ENCODE measurements at places on chromosomes 11 and 22.
A peak's percentile ranks its signal among the peaks of the same experiment; 100 is the strongest.

DNA sequence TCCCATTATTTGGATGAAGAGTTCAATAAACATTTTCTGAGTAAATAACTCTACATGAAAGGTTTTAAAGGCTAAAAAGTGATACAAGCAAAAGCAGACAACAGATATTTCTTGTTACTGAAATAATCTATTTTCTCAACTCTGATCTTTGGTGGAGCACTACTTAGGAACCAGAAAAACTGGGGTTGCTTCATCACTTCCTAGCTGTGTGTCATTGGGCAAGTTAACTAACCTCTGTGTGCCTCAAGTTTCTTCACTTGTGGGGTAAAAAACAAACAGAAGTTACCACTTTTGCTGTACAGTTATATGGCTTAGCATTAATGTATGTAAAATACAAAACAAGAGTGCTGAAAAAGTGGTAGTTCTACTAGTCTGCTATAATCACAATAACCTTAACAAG is 5.6 kb downstream of the MAPK1 start:
- DNase-seq, result no peak

GRCh38 chr22:49589811-49590210 is 237.9 kb downstream of the BRD1 start:
- DNase-seq, result no peak

- DNase-seq, result no peak
Measured at GRCh38 chr11:78339945-78340344, 77.7 kb downstream of the GAB2 start.

DNA sequence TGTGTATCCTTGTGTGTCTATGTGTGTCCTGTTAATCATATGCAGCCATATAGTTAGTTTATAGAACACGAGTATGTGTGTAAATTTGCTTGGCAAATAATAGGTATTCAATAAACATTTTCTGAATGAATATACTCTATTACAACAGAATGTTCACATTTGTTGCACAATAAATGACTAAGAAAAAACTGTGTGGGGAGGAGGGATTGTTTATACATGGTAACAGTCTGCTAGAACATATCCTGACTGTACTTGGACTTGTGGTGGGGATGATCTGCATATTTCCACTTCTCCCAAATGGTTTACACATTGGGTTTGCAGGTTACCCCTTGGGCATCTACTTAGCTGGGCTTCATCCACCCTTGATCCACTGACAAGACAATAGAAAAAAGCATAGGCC is 194.6 kb downstream of the INSC start:
- DNase-seq, result no peak

DNA sequence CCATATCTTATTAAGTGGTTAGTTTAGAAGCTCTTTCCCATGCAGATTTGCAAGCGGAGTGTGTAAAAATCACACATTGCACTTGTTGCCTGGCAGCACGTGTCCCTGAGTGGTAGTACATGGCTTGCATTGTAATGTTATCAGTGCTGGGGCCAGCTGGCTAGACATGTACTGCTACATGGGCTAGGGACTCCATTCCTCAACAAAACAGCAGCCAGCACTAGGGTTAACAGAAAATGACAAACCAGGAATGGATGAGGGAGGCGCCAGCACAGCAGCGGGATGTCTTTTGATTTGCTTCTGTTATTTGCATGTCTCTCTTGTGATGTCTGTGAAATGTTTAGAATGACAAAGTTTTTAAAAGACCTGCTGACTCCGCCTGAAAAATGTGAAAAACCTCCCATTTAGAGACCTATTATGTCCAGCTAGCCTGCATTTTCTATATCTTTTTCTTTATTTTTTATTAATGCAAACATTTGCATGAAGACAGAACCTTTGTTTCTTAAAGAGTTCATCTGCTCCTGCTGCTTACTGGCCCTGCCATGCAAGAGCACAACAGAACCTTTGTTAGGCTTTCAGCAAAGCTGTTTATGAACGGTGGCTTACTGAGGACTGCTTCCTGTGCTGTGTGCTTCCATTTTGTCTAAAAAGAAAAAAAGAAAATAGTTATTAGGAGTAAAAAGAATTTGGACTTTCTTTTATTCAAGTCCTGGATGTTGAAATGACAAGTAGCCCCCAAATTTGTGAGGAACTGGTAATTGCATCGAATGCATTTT is 40.7 kb downstream of the CSTPP1 start:
- no peak for DNase-seq

- DNase-seq, result no peak
Measured at GRCh38 chr11:95659088-95659487, 130.5 kb downstream of the FAM76B start.

DNA sequence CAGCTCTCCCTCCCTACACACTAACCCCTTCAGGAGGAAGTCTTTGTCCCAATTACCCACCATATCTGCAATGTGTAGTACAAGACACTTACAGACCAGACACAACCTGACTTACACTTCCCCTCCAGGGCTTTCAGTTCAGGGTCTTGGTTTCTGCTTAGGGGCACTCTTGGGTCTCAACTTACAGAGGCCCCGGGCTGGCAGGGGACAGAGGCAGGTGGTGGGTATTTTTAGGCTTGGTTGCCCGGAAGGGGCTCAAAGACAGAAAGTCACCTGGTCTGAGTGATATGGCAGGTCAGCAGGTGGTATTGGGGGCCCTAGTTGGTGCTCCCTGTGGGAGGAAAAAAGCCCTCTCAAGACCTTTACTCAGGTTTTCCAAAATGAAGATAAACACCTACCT is 3.4 kb upstream of the TMEM184B start:
- no peak for DNase-seq

- DNase-seq, result no peak
Measured at GRCh38 chr22:45026511-45026910, 16.7 kb upstream of the PHF21B start.

DNA sequence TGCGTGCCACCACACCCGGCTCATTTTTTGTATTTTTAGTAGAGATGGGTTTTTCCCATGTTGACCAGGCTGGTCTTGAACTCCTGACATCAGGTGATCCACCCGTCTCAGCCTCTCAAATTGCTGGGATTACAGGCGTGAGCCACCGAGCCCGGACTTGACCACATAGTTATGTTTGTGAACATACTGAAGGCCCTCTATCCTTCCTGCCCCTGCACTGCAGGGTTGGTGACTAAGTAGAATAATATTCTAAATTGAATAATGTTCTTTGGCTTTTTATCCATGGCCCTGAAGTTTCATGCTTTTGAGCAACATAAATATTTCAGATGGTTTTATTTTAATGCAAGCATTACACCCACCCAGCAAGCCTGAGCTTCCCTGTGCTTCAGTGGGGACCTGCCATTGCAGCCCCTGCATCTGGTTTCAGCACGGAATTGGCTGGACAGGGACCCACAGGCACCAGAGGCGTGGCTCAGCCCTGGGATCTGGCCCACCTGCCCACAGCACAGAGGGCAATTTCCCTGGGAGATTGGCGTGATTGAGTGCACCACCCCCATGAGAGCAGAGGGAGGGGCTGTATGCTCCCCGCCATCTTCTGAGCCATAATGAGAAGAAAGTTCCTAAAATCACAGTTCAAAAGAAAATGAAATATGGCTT is 460.5 kb downstream of the BRD1 start:
- DNase-seq, result no peak

- peak; percentile 46 for DNase-seq
Measured at GRCh38 chr11:48307760-48308386, 1.9 kb downstream of the OR4S1 start.

DNA sequence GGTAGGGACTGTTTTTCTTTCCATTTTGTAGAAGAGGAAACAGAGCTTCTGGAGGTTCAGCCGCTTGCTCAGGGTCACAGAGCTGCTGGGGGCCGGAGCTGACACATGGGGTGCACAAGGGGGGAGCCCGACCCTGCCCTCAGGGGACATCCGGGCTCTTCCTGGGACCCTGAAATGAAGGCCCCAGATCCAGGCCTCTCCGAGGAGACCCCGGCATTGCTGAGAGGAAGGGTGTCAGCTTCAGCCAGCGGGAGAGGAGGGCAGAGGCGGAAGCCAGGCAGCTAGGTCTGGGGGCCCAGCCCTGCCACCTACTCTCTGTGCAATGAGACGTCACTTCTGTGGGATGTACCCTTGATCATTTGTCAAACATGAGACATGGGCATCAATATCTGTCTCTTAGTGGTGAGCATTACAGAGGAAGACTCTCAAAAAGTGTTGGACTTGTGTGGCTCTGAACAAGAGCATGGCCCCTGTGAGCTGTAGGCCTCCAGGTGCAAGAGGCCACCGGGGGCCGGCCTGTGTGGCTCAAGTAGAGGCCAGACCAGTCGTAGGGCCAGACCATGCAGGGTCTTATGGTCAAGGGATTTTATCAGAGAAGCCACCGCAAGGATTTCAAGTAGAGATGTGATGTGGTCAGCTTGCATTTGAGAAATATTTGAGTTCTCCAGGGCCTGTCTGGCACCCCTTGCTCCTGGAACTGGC is 10.3 kb downstream of the MPPED1 start:
- DNase-seq, result no peak
